Lower lobe of right lung (tissue), 2 donors: ENCODE measurements at places on chromosomes 2 and 18. TPM values are rescaled to one million over a fixed set of nuclear protein-coding genes. Genes with fewer than 3 reads are reported as not detected.
A peak's percentile ranks its signal among the peaks of the same experiment; 100 is the strongest.

DNA sequence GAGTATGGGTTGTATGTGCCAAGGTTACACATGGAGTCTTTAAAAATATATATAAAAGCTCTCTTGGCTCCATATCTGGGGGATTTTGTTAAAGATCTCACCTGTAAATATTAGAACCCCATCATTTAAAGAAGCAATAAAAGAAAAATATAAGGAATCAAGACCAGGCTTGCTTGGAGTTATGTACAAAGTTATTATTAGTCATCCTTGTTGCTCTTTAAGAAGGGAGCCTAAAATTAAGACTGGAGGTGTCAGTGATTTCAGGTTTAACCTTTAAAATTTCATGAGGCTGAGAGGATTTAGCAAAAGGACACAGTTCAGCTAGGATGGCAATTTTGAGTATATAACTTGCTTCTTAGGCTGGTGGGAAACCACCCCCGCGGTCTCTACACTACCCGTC is 181.4 kb downstream of the SETBP1 start:
- no peaks in the 10 kb centered on the region for H3K36me3 ChIP-seq
- H3K4me3 ChIP-seq, result no peak overlapping the region
- H3K4me1 ChIP-seq, result no peaks in the 10 kb centered on the region
- no peak overlapping the region for H3K27ac ChIP-seq
- DNase-seq, result no peak

- H3K27me3 ChIP-seq, result no peaks in the 10 kb centered on the region
- no peak overlapping the region for H3K27ac ChIP-seq
These were observed 4.5 kb upstream of the RND3 start for GRCh38 chr2:150491943-150492342.

MC5R gene
- total RNA-seq, result not detected

DNA sequence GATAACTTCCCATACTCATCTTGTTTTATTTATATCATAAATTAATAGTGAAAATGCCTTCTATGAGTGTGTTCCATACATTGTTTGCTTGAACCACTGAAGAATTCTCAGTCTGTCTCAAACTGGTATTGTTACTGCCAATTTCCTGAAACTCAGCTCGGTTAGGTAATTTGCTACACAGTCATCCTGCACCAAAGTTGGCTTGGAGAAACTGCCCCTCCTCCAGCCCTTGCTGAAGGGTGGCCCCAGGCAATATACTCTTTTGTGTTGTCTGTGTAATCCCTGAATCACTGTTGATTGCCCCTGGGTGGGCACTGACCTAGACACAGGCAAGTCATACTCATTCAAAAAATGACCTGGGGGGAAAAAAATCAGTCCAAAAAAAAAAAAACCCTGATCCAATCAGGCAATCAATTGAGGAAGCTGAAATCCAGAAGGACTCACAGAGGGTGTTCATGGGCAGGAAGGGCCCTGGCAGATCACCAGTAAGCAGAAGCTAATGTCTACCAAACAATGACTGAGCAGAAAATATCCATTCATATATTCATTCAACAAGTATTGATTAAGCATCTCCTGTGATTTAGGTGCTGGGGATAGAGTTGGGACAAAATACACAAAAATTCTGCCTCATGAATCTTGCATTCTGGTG is 3.8 kb upstream of the SESTD1 start:
- DNase-seq, result no peak
- no peaks in the 10 kb centered on the region for H3K27me3 ChIP-seq
- H3K36me3 ChIP-seq, result no peaks in the 10 kb centered on the region
- H3K4me3 ChIP-seq, result no peak overlapping the region

CD8B2 gene
- total RNA-seq, result 0.21 TPM

DNA sequence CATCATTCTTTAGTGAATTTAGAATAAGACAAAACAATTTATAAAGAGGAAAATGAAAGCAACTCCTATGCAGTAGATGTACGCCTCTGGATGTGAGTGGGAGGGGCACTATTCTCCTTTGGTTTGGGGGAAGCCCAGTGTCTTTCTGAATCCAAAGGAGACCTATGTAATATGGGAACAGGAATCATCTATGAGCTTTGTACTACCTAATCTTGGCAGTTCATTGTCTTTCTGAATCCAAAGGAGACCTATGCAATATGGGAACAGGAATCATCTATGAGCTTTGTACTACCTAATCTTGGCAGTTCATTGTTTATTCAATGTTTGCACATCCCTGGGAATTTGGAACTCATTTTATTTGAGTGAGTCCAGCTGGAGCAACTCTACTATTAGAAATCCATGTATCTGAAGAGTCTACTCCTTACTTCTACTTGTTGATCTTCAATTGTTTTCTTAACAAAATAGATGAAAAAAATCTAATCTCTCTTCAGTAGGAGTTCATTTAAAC is 401.1 kb upstream of the LRATD1 start:
- no peak overlapping the region for H3K4me3 ChIP-seq
- no peaks in the 10 kb centered on the region for H3K4me1 ChIP-seq
- H3K36me3 ChIP-seq, result no peaks in the 10 kb centered on the region
- H3K27ac ChIP-seq, result no peak overlapping the region
- DNase-seq, result no peak

PPP1R1C gene
- 2.9 TPM for total RNA-seq

GRCh38 chr2:111694700-111695101 is 189.3 kb downstream of the ANAPC1 start:
- no peak overlapping the region for H3K27ac ChIP-seq
- H3K36me3 ChIP-seq, result no peaks in the 10 kb centered on the region
- no peak overlapping the region for H3K4me3 ChIP-seq
- no peaks in the 10 kb centered on the region for H3K27me3 ChIP-seq
- no peak for DNase-seq

- no peak overlapping the region for H3K27ac ChIP-seq
- H3K4me1 ChIP-seq, result no peaks in the 10 kb centered on the region
- no peak for DNase-seq
- no peaks in the 10 kb centered on the region for H3K27me3 ChIP-seq
- H3K4me3 ChIP-seq, result no peak overlapping the region
- peaks cover 16% of the 10 kb centered on the region for H3K36me3 ChIP-seq
These were observed 20.0 kb downstream of the MALT1 start for GRCh38 chr18:58691256-58691655.

- no peaks in the 10 kb centered on the region for H3K36me3 ChIP-seq
- no peak overlapping the region for H3K4me3 ChIP-seq
- H3K27ac ChIP-seq, result no peak overlapping the region
These were observed 147.2 kb upstream of the FAM98A start for GRCh38 chr2:33746208-33746800.

GRCh38 chr2:198753101-198753500 is 704.6 kb downstream of the SATB2 start:
- no peak for DNase-seq
- H3K27ac ChIP-seq, result no peak overlapping the region
- H3K4me3 ChIP-seq, result no peak overlapping the region
- H3K4me1 ChIP-seq, result no peaks in the 10 kb centered on the region
- no peaks in the 10 kb centered on the region for H3K27me3 ChIP-seq

FBLN7 gene
- total RNA-seq, result 2.0 TPM

SGPP2 gene
- total RNA-seq, result 23.9 TPM

DNA sequence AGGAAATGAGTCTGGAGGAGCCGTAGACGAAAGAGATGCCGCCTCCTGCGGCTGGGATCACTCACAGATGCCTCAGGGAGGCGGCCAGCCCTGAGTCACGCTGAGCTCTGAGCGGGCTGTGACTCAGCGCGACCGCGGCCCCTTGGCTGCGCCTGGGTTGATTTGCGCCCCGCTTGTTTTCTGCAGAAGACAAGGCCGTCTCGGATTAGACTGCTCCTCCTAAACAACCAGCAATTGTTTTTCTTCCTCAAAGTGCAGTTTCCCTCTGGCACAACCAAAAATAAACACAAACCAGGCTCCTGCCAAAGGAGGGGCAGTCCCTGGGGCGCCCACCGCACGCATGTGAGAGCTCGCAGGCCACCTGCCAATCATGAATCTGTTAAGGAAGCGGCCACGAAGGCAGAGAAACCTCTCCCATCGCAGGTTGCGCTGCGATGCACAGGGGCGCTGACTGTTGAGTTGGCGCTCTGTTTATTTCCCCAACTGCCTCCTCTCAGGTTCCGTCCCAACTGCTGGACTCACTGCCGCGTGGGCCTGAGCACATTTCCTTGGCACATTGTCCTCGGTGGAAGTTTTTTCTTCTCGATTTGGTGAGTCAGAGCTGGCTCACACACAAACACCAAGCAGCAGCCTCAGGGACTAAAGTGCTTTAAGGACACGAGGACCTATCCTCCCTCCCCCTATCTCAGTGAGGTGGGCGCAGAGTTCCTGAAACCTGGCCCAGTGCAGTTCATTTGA is 85.2 kb upstream of the NDUFV2 start:
- no peaks in the 10 kb centered on the region for H3K27me3 ChIP-seq
- H3K27ac ChIP-seq, result peak overlapping the region; percentile 19
- no peaks in the 10 kb centered on the region for H3K36me3 ChIP-seq

DNA sequence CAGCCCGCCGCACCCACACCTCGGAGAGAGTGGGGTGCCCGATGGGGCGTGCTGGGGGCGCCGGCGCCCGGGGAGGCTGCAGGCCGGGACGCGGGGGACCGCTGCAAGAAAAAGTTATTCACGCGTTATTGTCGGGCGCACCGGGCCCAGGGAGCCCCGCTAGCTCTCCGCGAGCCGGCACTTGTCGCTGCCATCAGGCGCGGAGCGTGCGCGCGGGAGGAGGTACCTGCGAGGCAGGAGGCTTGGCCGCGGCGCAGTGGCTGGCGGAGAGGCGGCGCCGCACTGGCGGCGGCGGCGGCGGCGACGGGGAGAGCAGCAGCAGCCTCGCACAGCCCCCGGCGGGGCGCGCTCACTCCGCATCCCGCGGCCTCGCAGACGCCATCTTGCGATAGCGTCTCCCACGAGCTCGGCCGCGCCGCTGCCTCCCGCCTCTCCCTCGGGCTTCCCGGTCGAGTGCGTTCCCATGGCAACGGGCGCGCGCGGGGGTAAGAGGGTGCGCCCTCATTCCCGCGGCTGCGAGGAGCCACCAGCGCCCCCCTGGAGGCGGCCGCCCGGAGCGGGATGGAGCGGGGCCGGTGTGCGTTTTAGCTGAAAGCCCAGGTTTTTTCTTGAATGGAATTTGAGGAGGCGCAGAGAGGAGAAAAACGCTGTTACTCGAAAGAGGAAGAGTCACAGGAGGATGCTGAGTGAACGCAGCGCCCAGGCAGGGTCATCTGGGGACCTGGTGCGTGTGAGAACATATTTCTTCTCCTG is at the start of gene CHN1:
CHN1 (minus strand) TSS at position 402 of the 753 bp plus-strand sequence. CDS start 469 bp downstream, outside the sequence.
- no peaks in the 10 kb centered on the region for H3K36me3 ChIP-seq
- H3K27me3 ChIP-seq, result peaks cover 30% of the 10 kb centered on the region
- peak within 1 kb of the TSS; percentile 77 for H3K4me3 ChIP-seq
- no peaks in the 10 kb centered on the region for H3K4me1 ChIP-seq

GRCh38 chr2:101387151-101387834 is at the start of gene CREG2:
TSS of gene CREG2 (minus strand) at chr2:101387503. CDS start at chr2:101387457, 46 bp downstream.
- H3K27ac ChIP-seq, result no peak within 1 kb of the TSS
- no peaks in the 10 kb centered on the region for H3K36me3 ChIP-seq
- peaks cover 16% of the 10 kb centered on the region for H3K4me1 ChIP-seq
- DNase-seq, result peak; percentile 77

- H3K4me1 ChIP-seq, result no peaks in the 10 kb centered on the region
- no peak for DNase-seq
- H3K4me3 ChIP-seq, result no peak overlapping the region
- no peaks in the 10 kb centered on the region for H3K27me3 ChIP-seq
- no peaks in the 10 kb centered on the region for H3K36me3 ChIP-seq
These were observed 56.4 kb upstream of the CYTIP start for GRCh38 chr2:157500334-157500733.

GRCh38 chr18:66764230-66764629 is 160.3 kb upstream of the CDH19 start:
- H3K27me3 ChIP-seq, result no peaks in the 10 kb centered on the region
- H3K36me3 ChIP-seq, result no peaks in the 10 kb centered on the region
- no peak overlapping the region for H3K4me3 ChIP-seq
- no peak overlapping the region for H3K27ac ChIP-seq

DNA sequence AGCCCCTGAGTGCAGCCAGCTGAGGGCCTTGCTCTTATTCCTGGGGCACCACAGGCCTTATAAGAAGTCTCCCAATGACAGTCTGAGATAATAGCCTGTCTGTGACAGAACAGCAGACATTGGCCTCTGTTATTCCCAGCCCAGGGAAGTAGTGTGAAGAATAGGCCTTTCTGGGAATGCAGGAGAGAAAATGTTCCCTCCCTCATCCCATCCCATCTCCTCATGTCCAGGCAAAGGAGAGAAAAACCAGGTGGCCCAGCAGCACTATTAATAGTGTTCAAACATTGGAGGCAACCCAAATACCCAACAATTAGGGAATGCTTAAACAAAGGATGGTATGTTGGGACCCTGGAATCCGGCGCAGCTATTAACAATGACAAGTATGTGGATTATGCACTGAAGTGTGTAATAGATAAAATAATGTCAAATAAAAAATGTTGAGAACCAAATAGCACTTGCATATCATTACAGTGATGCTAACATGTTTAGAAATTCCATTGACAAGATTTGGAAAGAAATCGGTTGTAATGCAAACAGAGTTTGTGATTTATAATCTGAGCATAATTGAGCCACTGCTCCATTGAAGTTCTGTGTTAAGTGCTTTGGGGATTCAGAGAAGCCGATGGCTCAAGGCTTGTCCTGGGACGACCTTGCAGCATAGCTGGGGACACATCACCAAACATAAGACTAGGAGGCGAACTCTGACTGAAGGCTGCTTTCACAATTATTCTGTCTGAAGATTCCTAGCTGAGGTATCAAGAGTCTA is 69.3 kb downstream of the LBH start:
- H3K27me3 ChIP-seq, result no peaks in the 10 kb centered on the region
- H3K4me1 ChIP-seq, result peaks cover 17% of the 10 kb centered on the region
- no peak overlapping the region for H3K4me3 ChIP-seq
- peak overlapping the region; percentile 70 for H3K27ac ChIP-seq
- H3K36me3 ChIP-seq, result no peaks in the 10 kb centered on the region

FBXO41 gene
- total RNA-seq, result 2.9 TPM

CTNNA2 gene
- total RNA-seq, result not detected

- no peak overlapping the region for H3K4me3 ChIP-seq
- H3K27ac ChIP-seq, result no peak overlapping the region
- H3K4me1 ChIP-seq, result peaks cover 22% of the 10 kb centered on the region
- DNase-seq, result no peak
These were observed 142.3 kb upstream of the ITGA6 start for GRCh38 chr2:172285010-172285621.

GRCh38 chr18:76518860-76519538 is 24.0 kb upstream of the ZNF516 start:
- peaks cover 5% of the 10 kb centered on the region for H3K27me3 ChIP-seq
- no peak for DNase-seq
- peak overlapping the region; percentile 40 for H3K4me3 ChIP-seq
- no peak overlapping the region for H3K27ac ChIP-seq

MOGAT1 gene
- 3.2 TPM for total RNA-seq

DNA sequence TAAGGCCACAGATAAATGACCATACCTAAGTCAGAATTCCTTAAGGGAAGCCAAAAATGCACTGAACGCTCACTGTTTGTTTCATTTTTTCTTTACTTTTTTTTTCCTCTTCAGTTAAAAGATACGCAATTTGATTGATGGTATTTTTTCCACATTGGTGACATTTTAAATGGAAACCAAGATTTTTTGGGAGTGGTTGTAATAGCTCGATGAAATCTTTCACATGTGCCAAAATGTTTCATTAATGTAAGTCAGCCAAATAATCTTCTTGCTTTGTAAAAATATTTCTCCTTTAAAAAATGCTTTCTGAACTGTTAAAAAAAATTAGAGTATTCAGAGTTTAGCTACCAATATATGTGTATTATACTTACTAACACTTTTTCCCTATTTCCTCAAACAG is 339.8 kb downstream of the ZEB2 start:
- DNase-seq, result no peak
- no peak overlapping the region for H3K27ac ChIP-seq
- H3K4me1 ChIP-seq, result no peaks in the 10 kb centered on the region
- H3K27me3 ChIP-seq, result no peaks in the 10 kb centered on the region
- H3K36me3 ChIP-seq, result no peaks in the 10 kb centered on the region

ORMDL1 gene
- 69.2 TPM for total RNA-seq

GRCh38 chr2:20620271-20620681 is 30.6 kb downstream of the HS1BP3 start:
- H3K36me3 ChIP-seq, result peaks cover 54% of the 10 kb centered on the region
- peaks cover 55% of the 10 kb centered on the region for H3K4me1 ChIP-seq
- DNase-seq, result peak; percentile 25

SIX2 gene
- 0.38 TPM for total RNA-seq

TSN gene
- total RNA-seq, result 36.2 TPM

GPR75 gene
- total RNA-seq, result 3.2 TPM
